Type B pancreatic cell (in vitro differentiated cells): ENCODE measurements at places on chromosomes 5 and 9. TPM values are rescaled to one million over a fixed set of nuclear protein-coding genes. Genes with fewer than 3 reads are reported as not detected.
A peak's percentile ranks its signal among the peaks of the same experiment; 100 is the strongest.

DNA sequence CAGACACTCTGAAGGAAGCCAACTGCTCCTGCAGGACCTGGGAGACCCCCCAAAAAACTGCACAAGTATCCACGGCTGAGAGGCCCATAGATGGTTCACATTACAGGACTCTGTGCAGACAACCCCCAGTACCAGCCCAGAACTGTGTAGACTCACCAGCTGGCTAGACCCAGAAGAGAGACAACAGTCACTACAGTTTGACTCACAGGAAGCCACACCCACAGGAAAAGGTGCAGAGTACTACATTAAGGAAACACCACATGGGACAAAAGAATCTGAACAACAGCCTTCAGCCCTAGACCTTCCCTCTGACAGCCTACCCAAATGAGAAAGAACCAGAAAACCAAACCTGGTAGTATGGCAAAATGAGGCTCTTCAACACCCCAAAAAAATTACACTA is 281.2 kb upstream of the RGMB start:
- DNase-seq: no peak
- H3K4me1 ChIP-seq: no peaks in the 10 kb centered on the region
- H3K27me3 ChIP-seq: no peaks in the 10 kb centered on the region

- peaks cover 7% of the 10 kb centered on the region for H3K27me3 ChIP-seq
- no peak overlapping the region for H3K4me3 ChIP-seq
- H3K27ac ChIP-seq: no peak overlapping the region
Observed at GRCh38 chr5:67194166-67194565, 2.4 kb downstream of the CD180 start.

DNA sequence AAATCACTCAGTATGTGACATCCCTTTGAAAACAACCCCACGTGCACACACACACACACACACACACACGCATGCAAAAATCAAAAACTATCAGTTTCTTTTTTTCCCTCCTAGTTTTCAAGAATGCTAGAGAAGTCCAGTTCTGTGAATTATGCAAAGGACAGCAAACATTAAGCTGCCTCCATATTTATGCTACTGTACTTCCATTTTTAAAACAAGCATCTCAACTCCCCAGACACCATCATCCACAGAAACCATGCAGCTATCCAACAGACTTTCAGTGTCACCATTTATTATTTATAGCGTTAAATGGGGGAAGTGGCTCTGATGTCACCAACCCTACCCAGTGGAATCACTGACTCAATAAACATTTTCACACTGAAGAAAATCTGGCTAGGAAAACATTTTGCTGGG is 1.6 kb downstream of the FBXW11 start:
- peak overlapping the region; percentile 85 for H3K27ac ChIP-seq
- peaks cover 44% of the 10 kb centered on the region for H3K4me1 ChIP-seq
- peak overlapping the region; percentile 99 for H3K4me3 ChIP-seq
- no peaks in the 10 kb centered on the region for H3K36me3 ChIP-seq
- DNase-seq: no peak

GRCh38 chr5:141683596-141684141 is 1.6 kb upstream of the ARAP3 start:
- no peak overlapping the region for H3K4me3 ChIP-seq
- H3K27me3 ChIP-seq: peaks cover 5% of the 10 kb centered on the region
- no peak overlapping the region for H3K27ac ChIP-seq
- no peaks in the 10 kb centered on the region for H3K36me3 ChIP-seq
- H3K4me1 ChIP-seq: peaks cover 16% of the 10 kb centered on the region

IFNE gene
- 0.19 and 0.75 TPM in 2 replicates for total RNA-seq

- no peaks in the 10 kb centered on the region for H3K27me3 ChIP-seq
- no peak for DNase-seq
- no peak overlapping the region for H3K4me3 ChIP-seq
- H3K4me1 ChIP-seq: peaks cover 6% of the 10 kb centered on the region
- no peaks in the 10 kb centered on the region for H3K36me3 ChIP-seq
Observed at GRCh38 chr9:76638001-76638400, 126.2 kb upstream of the PCA3 start.

KLF9 gene
- total RNA-seq: 16.7 and 21.6 TPM in 2 replicates

GRCh38 chr9:118659011-118659410 is 710.2 kb downstream of the BRINP1 start:
- H3K27me3 ChIP-seq: no peaks in the 10 kb centered on the region
- no peak overlapping the region for H3K4me3 ChIP-seq
- H3K36me3 ChIP-seq: no peaks in the 10 kb centered on the region
- H3K4me1 ChIP-seq: no peaks in the 10 kb centered on the region
- no peak overlapping the region for H3K27ac ChIP-seq

DNA sequence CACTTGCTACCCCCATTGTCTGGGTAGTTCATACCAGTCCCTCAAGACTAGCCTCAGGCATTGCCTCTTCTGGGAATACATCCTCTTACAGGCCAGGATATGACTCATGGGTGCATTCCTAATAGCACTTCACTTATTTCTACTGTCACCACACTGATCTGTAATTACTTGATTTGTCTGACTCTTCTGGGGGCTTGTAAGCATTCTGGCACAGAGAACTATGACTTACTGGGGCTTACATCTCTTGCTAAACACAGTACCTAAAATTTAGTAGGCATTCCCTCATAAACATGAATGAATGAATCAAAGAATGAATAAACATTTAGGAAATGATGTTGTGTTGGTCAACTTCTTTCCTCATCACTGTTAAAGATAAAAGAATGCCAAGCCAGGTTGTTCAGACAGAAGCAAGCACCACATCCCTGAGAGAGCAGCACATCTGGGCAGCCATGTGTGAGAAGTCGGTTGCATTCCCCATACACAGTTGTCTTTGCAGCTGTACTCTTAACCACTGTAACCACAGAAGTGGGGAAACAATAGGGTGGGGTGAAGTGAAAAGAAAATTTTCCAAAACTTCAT is 27.6 kb downstream of the IL7R start:
- no peak overlapping the region for H3K4me3 ChIP-seq
- no peaks in the 10 kb centered on the region for H3K4me1 ChIP-seq
- no peaks in the 10 kb centered on the region for H3K27me3 ChIP-seq
- no peaks in the 10 kb centered on the region for H3K36me3 ChIP-seq

- DNase-seq: no peak
- H3K4me3 ChIP-seq: no peak overlapping the region
- no peaks in the 10 kb centered on the region for H3K4me1 ChIP-seq
- H3K27ac ChIP-seq: no peak overlapping the region
Observed at GRCh38 chr9:96888591-96888990, 34.3 kb upstream of the ZNF782 start.

DNA sequence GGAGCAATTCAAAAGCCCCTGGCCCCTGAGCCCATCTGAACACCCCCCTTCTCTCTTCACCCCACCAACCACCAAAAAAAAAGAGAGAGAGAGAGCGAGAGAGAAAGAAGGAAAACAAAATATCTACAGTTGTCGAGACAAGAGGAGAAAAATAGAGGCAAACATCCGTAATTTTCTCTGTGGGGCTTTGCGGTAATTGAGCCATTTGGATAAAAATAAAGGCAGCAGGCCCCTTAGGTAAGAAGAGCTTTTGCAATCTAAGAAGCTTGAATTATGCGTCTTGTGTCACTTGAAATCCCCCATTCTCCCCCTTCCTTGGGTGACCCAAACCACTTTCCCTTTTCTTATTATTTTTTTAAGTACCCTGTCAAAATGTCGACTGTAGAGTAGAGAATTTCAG is 35.5 kb upstream of the FUBP3 start:
- H3K36me3 ChIP-seq: no peaks in the 10 kb centered on the region
- peaks cover 10% of the 10 kb centered on the region for H3K4me1 ChIP-seq
- no peak overlapping the region for H3K4me3 ChIP-seq
- H3K27me3 ChIP-seq: peaks cover 31% of the 10 kb centered on the region
- DNase-seq: no peak
- H3K27ac ChIP-seq: no peak overlapping the region

GRCh38 chr5:173538018-173538417 is 78.4 kb downstream of the BOD1 start:
- no peak for DNase-seq
- H3K27me3 ChIP-seq: peaks cover 16% of the 10 kb centered on the region
- H3K4me1 ChIP-seq: no peaks in the 10 kb centered on the region
- H3K4me3 ChIP-seq: no peak overlapping the region

DNA sequence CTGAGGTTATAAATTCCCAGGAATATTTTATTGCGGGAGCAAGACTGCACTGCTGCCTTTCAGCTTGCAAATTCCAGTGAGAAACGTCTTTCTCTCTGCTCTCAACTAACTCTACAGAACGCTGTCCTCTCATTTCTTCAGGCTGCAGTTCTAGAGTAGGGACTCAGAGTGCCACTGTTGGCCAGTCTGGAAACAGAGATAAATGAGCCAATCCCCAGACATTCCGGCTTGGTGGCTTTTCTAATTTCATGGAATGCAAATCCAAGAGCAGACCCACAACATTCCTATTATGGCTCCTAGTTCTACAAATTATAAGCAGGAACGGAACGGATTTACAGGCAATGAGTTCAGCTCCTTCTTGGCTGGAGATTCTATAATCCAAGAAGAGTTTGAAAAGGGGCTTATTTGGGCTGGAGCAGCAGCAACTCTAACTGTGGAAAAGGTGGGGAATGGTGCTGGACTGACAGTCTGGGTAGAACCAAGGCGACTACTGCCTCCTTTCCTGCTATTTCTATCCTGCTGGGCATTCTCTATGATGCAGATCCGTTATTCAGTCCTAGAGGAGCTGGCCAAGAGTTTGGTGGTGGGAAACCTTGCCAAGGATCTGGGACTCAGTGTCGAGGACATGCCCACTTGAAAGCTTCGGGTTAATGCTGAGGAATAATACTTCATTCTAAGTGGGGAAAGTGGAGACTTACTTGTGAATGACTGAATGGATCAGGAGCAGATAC is 9.3 kb downstream of the PCDHGA12 start:
- H3K4me3 ChIP-seq: no peak overlapping the region
- peaks cover 31% of the 10 kb centered on the region for H3K36me3 ChIP-seq
- H3K4me1 ChIP-seq: no peaks in the 10 kb centered on the region

GRCh38 chr9:74810200-74810599 is 77.5 kb downstream of the TRPM6 start:
- no peaks in the 10 kb centered on the region for H3K27me3 ChIP-seq
- H3K4me1 ChIP-seq: no peaks in the 10 kb centered on the region
- H3K36me3 ChIP-seq: no peaks in the 10 kb centered on the region
- no peak overlapping the region for H3K4me3 ChIP-seq

PLCXD3 gene
- 5.6 and 7.4 TPM in 2 replicates for total RNA-seq

CLK4 gene
- total RNA-seq: 21.4 and 42.6 TPM in 2 replicates

DNA sequence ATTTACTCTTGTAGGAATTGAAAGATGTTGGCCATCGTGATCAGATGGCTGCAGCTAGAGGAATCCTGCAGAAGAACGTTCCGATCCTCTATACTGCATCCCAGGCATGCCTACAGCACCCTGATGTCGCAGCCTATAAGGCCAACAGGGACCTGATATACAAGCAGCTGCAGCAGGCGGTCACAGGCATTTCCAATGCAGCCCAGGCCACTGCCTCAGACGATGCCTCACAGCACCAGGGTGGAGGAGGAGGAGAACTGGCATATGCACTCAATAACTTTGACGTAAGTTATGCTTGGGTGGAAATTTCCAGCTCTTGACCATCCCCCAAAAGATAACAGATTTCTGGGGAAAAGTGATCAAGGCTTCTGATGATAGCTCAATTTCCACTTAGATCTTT is 50.6 kb downstream of the LRRTM2 start:
- H3K4me1 ChIP-seq: peaks cover 20% of the 10 kb centered on the region
- DNase-seq: no peak
- H3K27ac ChIP-seq: no peak overlapping the region
- H3K4me3 ChIP-seq: no peak overlapping the region
